ENCODE measurements at places on chromosomes 2 and 18.
A peak's percentile ranks its signal among the peaks of the same experiment; 100 is the strongest.

DNA sequence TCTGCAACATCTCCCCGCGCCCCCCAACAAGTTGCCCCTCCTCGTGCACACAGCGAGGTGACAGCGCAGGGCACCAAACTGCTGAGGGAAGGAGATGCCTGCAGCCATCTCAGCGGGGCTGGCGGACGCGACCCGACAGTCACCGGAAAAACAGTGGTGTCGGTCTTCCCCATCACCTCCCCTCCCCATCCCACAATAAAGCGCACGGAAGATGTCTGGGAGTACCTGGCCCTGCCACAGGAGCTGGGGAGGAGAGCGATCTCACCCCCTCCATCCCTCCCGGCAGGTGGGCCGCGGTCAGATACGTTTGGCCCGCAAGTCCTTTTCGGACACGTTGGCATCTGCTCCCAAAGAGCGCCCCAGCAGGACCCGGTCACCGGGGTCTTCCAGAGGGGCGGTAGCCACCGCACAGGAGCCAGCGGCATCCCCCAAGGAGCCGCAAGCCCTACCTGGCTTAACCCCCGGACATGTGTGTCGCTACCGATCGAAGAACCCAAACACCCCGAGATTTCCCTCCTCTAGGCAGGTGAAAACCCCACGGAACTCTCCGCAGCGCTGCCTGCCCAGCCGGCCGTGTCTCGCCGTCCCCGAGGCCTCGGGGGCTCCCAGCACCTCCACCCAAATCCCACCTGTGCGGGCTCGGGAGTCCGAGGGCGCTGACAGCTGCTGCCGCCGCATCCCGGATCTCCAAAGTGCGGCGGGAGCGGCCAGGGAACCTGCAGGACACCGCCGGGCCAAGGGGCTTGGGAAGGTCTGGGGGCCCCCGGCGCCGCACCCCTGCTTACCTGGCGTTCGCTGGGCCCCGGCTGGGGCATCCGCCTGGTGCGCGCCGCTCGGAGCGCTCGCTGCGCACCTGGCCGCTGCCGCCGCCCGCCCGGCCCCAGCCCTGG, 657 bp downstream of the ATP8B1 start:
- no peak for DNase-seq

- DNase-seq: no peak
Observed at GRCh38 chr2:173644146-173644545, 289.5 kb downstream of the CDCA7 start.

GRCh38 chr2:128305555-128306080, 13.1 kb downstream of the HS6ST1 start:
- DNase-seq: no peak

DNA sequence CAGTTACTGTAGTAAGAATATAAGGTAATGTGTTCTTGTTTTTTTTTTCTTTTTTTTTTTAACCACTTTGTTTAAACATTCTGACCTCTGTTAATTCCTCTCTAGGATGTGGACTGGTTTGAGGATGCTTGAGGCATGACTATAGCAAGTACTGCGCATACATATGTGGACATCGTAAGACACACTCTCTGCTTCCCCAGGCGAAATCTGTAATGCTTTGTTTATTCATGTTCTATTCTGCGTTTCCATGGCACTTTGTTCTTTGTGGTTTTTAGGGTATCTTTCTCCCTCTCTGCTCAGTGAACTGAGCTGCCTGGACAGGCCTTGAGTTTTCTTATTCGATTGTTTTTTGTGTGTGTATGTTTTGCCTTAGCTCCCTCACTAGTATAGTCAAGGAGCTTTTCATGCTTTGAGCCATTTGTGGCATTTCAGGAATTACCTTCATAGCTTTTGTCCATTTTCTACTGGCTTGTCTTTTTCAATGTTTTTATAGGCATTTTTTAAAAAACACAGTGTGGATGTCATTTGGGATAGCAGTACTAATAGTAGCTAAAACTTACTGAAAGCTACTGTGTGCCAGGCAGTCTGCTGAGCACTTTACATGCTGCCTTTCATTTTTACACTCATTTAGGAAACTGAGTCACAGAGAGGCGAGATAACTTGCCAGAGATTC, 1.9 kb upstream of the SH3BP4 start:
- DNase-seq: no peak

- DNase-seq: no peak
Observed at GRCh38 chr2:29847886-29848285, 73.5 kb downstream of the ALK start.

GRCh38 chr2:7899241-7899640, 782.6 kb upstream of the ID2 start:
- no peak for DNase-seq

- no peak for DNase-seq
Observed at GRCh38 chr2:206647985-206648384, 5.7 kb downstream of the FAM237A start.

DNA sequence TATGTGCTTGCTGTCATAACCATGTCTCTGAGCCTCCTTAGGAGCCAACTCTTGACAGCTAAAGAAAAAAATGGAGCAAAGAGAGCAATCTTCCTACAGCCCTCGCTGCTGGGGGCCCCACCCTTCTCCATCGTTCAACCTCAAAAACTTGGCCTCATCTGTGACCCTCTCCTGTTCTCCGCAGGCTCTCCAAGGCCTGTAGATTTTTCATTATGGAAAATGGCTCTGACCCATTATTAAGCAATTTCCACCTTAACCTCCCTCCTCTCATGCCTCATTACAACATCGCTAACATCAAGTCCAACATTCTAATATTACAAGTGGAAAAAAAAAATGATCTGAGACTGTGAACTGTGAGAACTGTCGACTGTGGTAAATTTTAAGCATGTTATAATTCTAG, 98.7 kb downstream of the SLC8A1 start:
- no peak for DNase-seq

GRCh38 chr18:49515516-49515915, 28.5 kb upstream of the C18orf32 start:
- no peak for DNase-seq

GRCh38 chr2:12773586-12774394, 57.1 kb downstream of the TRIB2 start:
- no peak for DNase-seq

DNA sequence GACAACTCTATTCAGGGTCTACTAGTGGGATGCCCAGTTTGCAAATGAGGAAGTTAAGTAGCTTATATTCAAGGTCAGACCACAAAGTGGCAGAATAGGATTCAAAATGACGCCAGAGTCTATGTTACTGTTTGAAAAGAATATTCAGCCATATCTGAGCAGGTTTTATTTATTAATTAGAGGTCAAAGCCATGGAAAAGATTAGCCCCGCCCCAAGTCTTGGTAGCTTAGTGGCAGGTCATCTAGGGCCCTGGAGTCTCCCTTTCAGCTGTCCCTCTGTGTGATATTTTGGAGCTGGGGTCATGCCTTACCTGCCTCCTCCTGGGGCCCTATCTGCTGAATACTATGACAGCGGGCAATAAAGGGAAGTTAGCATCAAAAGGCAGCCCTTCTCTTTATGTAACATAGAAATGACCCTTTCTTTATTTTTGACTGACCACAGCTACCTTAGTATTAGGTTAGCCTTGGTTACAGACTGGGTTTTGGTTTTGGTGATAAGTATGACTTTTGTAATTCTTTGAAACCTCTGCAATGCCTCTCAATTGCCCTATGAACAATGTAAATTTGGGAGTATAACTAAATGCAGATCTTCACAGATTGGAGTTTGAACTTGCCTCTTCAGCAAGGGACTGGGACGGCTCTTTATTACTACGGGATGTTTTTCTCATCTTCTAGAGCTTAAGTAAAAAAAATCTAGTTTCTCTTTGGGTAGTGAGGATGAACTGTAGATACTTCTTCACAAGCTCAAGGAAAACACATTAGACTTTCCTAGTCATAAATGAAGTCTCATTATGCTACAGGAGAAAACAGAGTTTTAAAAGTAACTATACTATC, 153.0 kb upstream of the ITGA4 start:
- DNase-seq: no peak

GRCh38 chr2:228094377-228094921, 87.0 kb downstream of the SPHKAP start:
- no peak for DNase-seq

DNA sequence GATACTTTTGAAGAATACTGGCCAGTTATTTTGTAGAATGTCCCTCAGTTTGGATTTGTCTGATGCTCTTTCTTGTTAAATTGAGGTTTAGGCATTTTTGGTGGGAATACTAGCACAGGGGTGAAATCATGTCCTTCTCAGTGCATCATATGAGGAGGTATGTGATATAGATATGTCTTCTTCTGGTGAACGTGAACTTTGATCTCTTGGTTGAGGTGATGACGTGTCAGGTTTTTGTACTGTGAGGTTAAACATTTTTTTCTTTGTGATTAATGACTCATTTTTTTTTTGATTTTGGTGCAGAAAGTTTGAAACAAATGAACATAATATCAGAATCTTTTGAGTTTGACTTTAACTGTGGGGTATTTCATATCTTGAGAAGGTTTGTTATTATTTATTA, 11.0 kb downstream of the ZNF407 start:
- DNase-seq: no peak

DNA sequence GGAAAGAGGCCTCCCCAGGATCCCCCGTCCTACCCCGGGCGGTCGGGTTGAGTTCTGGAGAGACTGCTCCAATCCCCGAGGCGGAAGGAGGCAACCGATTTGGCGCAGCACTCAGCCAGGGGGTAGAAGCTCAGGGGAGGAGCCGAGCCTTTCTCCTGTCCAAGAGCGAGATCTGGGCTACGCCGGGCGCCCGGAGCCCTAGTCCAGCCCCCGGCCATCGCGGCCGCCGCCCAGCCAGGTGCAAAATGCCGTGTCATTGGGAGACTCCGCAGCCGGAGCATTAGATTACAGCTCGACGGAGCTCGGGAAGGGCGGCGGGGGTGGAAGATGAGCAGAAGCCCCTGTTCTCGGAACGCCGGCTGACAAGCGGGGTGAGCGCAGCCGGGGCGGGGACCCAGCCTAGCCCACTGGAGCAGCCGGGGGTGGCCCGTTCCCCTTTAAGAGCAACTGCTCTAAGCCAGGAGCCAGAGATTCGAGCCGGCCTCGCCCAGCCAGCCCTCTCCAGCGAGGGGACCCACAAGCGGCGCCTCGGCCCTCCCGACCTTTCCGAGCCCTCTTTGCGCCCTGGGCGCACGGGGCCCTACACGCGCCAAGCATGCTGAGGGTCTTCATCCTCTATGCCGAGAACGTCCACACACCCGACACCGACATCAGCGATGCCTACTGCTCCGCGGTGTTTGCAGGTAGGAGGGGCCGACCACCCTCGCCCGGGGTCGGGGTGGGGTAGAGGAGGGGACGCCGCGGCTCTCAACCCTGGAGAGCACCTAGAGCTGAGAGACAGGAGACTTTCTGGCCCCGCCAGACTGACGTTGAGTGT, at the start of gene DYSF:
TSS of gene DYSF (plus strand) at position 158 of the 817 bp plus-strand sequence.
- no peak for DNase-seq

DNA sequence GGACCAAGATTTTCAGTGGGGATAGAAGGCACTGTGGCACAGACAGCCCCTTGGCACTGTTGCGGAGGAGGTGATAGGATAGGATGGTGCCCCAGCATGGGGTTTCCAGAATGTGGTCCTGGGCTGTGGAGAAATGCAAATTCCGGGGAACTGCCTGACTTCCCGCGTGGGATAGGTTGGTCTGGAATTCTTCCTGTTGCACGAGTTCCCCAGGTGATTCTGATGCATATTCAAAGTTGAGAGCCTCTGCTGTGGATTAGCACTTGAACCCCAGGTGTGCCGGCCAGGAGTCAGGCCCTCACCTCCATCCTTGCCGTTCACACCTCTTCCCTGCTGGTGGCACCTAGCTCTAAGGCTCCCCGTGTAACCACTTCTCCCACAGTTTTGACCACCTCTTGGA, 15.5 kb downstream of the NCK2 start:
- no peak for DNase-seq

DNA sequence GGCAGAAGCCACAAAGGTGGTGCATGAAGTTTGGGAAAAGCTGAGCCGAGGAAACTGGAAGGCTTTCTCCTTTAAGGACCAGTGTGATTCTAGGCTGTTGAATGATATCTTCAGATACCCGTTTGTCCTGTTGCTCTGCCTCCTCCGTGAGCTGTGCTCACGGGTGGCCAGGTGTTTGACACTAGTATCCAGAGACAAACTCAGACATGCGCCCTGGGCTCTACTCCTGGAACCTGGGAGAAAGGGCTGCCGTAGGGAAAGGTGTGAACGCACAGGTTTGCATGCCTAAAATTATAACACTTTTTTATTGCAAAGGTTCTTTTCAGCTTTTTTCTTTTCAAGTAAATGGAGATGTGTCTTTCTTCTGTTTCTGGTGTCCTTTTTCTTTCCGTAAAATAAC, 81.6 kb downstream of the AGAP1 start:
- no peak for DNase-seq

- no peak for DNase-seq
Observed at GRCh38 chr2:101748000-101748399, 50.5 kb downstream of the MAP4K4 start.

GRCh38 chr2:230989731-230990130, 6.2 kb upstream of the SPATA3 start:
- no peak for DNase-seq

DNA sequence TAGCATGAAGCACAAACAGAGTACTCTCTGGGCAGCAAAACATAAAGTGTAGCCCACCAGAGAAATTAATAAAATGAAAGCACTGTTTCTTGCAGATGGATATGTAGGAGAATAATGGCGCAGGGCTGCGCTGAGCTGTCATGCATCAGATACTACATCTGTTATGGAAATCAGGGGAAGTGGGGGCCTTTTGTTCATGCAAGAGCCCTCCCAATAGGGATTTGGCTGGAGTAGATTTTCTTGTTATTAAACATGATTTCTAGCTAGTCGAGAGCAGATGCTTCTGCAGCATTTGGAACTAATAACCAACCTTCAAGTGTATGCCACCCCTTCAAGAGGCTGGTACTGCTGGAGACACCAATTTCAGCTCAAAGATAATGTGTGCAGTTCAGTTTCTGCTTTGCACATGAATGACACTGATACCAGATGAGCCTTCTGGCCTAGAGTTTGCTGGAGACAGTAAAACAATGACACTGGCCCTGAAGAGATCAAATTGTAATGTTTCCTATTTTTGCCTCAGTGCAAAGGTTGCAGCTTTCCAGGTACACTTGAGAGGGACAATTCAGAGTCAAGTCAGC, 58.0 kb downstream of the RND3 start:
- no peak for DNase-seq

DNA sequence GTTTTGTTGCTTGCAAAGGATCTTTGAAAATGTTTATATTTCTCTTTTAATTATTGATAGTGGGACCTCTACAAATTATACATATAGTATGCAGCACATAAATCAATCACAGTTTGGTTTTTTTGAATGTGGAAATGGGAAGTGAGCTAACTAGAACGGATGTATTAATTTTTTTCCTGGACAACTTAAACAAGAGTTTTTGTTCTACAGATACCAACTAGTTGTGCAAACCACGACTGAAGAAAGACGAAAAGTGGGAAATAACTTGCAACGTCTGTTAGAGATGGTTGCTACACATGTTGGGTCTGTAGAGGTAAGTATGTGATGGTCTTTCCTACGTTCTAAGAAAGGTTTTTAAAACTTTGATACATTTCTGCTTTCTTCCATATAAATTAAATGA, 39.2 kb downstream of the NDC80 start:
- DNase-seq: no peak

GRCh38 chr2:48812416-48812815, 56.9 kb upstream of the LHCGR start:
- no peak for DNase-seq

GRCh38 chr2:161486111-161486510, 70.0 kb downstream of the TBR1 start:
- no peak for DNase-seq

- DNase-seq: peak; percentile 45
Observed at GRCh38 chr18:9103376-9103873, 926 bp downstream of the NDUFV2 start.

Measured in CD4-positive, CD25-positive, alpha-beta regulatory T cell (primary cell).